NCI-H2227 treated with DMSO at 0.1 percent for 48 hours (cell line): ENCODE measurements at places on chromosomes 2 and 18.

DNA sequence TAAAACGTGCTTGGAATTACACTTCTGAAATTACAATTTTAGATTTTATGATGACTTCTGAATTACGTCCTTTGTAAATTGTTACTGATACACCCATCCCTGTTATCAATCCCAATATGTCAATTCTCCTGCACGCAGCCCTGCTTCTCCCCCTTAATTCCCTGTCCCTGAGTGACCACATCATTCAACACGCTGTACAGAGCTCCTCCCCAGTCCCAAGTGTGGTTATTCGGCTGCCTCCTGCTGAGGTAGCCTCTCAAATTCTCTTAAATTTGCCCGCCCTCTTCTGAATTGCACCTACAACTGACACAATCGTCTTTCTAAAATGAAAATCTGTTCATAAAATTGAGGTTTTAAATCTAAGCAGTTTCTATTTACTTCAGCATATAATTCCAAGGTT lies 10.1 kb downstream of the SERPINB8 start:
- DNase-seq: no peak

DNA sequence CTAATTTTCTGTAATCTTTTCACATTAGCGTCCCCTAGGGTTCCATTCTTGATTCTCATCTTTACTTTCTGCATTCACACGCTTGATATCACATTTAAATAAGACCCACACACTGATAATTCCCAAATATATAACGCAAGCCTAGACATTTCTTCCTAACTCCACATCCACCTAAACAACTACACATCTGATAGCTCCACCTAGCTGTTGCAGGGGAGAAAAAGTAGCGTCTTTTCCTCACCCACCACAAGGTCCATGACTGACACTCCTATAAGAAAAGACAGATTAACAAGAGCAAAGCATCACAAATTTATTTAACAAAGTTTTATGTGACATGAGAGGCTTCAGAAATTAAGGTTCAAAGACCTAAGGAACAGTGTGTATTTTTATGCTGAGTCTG lies 862.2 kb upstream of the DDX18 start:
- DNase-seq: no peak

- no peak for DNase-seq
Measured at GRCh38 chr2:42652086-42652485, 83.7 kb downstream of the MTA3 start.

GRCh38 chr2:42693013-42693615 lies 70.8 kb downstream of the OXER1 start:
- DNase-seq: no peak

GRCh38 chr18:12315911-12316310 lies 7.9 kb downstream of the TUBB6 start:
- DNase-seq: no peak

- peak; percentile 56 for DNase-seq
Measured at GRCh38 chr2:204483608-204484081, 61.6 kb upstream of the PARD3B start.

DNA sequence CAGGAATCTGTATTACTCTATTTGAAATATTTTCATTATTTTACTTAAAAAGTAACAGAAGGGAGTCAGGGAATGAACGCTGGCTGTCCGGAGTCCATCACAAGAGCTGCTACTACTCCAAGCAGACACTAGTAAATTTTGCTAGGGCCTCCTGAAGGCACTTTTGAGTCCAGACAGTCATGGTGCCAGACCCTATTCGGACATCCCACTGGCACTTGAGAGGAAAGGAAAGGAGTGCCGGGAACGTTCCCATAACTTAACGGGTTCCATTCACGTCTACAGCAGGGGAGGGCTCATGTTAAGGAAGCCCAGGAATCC lies 563 bp upstream of the GMCL1 start:
- DNase-seq: no peak

GRCh38 chr2:172434821-172435605 lies 7.6 kb downstream of the ITGA6 start:
- no peak for DNase-seq

DNA sequence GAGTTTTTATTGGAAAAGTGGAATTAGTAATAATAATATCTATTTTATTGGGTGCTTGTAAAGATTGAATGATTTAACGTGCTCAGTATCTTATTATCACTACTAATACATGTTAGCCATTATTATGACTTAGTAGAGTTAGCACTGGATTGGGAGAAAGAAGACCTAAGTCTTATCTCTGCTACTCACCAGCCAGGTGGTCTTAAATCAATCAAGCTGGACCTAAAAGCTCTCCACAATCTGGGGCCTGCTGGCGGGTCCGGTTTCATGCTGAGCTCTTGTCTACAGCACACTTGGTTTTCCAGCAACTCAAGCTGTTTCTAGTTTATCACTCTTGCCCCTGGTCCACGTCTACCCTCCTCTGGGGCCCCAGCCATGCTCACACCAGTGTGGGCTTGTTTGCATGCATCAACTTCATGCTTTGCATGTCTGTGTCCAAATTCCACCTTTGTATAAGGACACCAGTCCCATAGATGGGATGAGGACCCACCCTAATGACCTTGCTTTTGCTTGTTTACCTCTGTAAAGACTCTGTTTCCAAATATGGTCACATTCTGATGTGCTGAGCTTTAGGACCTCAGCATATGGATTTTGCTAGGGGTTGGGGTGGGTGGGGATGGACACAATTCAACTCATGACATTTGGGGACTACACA lies 363.1 kb downstream of the LPIN1 start:
- no peak for DNase-seq

GRCh38 chr2:179096090-179096489 lies 46.2 kb upstream of the CCDC141 start:
- no peak for DNase-seq

DNA sequence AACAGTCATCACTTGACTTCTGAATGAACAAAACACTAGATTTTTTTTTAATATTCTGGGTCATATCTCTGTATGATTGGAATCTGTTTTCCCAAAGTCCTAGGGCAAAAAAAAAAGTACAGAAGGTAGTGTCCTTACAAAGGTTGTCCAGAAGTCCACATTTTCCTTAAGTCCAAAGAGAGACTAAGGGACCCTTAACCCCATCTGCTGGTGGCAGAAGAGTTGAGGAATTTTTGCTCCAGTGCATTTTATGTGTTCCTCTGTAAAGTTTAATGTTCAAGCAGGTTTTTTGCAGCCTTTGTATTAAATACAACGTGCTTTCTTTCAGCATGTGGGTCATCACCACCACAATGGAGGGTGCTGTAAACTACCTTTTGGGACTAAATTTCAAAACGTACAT lies 215.9 kb downstream of the SP3 start:
- DNase-seq: no peak

GRCh38 chr2:70385966-70386595 lies 84.2 kb upstream of the FAM136A start:
- no peak for DNase-seq

GRCh38 chr18:22865354-22866116 lies 67.6 kb upstream of the RBBP8 start:
- DNase-seq: no peak

GRCh38 chr18:44938720-44939665 lies 258.3 kb downstream of the SETBP1 start:
- no peak for DNase-seq

GRCh38 chr2:58032016-58032763 lies 14.4 kb upstream of the VRK2 start:
- no peak for DNase-seq

DNA sequence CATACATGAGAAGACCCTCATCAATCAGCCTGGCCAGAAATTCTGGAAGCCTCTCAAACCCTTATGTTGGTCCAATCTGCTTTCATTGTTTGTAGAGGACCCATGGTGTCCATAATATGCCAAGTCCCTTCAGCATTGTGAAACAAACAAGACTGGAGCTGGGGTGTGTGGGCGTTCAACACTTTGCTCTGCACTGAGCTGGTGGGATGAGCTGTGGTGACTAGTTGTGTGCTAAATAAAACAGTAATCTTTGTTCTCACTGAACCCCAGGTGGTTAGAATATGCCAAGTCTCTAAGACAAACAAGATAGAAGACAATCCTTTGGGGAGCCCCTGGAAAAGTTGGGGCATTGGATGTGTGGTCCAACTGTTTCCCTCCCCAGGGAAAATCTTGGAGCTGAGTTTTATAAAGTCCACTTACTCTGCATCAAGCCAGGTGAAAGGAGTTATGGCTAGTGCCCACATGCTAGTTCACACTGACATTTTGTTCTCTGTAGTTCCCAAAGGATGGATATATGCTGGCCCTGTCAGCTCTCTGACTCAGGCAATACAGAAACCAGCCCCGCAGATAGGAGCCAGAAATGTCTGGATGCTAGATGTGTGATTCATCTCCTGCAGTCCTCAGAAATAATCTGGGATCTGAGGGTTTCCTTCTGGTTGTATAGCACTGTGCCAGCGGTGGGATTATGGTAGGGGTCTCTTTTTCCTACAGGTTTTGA lies 260.2 kb downstream of the TMX3 start:
- DNase-seq: no peak

DNA sequence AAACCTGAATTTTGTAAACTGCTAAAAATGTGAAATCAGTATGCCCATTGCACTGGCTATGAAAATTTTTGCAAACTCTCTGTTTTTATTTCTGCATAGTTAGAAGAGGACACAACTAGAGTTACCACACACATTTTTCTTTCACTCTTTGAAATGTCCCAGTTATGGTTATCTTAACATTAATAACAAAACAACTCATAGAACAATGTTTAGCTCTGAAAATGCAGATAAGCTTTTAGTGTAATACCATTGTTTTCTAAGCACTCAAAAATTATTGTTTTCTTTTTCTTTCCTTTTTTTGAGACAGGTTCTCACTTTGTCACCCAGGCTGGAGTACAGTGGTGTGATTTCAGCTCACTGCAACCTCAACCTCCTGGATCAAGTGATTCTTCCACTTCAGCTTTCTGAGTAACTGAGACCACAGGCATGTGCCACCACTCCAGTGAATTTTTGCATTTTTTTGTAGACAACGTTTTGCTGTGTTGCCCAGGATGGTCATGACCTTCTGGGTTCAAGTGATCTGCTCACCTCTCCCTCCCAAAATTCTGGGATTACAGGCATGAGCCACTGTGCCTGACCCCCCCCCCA lies 1204.5 kb upstream of the ZEB2 start:
- DNase-seq: no peak

GRCh38 chr2:67322353-67323001 lies 74.7 kb upstream of the ETAA1 start:
- peak; percentile 52 for DNase-seq

DNA sequence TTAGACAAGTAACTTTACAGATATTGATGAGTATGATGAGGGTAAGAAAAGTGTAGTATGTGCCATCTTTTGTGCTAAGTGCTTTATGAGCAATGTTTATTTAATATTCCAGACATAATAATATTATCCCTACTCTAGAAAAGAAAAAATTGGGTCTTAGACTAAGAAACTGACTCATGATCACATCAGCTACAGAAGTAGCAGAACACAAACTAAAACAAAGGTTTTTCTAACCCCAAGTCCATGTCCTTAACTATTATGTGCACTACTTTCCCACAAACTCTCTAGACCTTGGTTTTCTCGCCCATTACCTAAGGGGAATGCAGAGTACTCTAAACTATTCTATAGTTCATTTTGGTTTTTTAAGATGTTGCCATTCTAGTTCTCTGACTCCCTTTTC lies 64.5 kb downstream of the BAZ2B start:
- DNase-seq: no peak

DNA sequence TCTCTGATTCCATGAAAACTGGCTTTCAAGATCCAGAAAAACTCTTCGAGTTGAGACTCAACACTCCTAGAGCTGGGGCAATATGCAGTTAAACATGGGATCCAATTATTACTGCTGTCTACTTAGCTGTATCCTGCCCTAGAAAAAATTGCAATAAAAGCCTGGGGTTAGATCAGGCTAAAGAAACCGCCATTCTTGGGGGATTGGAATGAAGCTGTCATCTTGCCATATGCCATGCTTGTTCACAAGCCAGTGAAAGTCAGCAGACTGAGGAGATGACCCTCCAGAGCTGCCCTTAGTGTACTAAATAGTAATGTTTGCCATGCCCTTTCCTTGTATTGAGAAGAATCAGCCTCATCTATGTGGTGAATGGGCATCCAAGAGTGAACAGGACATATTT lies 30.9 kb upstream of the CYP26B1 start:
- DNase-seq: no peak

DNA sequence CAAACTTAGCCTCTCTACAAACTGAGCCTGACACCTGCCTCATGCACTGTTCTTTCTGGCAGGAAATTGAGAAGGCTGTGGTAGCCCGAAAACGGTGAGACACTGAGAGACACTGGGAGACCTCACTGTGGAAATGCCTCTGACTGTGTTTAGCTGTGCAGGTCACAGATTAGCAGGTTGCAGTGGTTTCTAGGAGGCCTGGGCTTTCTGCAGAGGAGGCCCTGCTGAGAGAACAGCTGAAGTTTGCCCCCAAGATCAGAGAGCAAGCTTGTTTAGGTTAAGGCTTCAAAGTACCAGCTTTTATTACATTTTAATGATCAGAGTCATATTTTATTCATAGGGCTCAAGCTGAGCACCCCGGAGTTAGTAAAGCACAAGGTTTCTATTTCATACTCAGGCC lies 68.7 kb upstream of the LYPD6 start:
- DNase-seq: no peak

GRCh38 chr18:44636241-44636640 lies 44.4 kb upstream of the SETBP1 start:
- DNase-seq: no peak

DNA sequence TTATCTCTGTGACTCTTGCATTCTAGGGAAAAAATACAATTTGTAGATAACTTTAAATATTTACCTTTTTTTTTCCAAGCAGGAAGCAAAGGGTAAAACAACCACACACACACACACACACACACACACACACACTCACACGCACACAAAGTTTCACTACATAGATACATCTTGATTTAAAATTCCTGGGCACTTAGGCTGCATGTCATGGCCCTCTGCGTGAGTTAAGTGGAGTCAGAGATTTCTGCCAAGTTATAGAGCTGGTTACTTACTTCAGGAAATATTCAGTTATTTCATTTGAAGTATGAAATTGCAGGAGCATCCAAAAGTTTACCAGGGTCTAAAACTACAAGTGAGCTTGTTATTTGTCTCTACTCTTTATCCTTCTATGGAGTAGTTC lies 612.0 kb downstream of the IRS1 start:
- DNase-seq: no peak

DNA sequence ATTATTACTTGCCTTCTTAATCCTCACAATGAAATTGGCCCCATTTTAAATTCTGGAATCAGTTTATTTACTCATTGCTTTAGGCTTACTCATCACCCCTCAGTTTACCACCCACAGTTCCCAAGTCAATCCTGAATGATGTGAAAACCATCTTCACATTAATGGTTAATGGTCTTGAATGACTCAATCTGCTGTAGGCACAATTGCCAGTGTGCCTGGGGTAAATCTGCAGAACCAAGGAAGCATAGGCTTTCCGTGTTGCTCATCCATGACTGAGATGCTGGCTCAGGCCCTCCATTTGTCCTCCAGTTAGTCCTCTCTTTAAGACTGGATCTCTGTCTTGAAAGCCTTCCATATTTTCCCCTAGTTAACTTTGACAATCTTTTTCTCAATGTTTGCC lies 164.5 kb downstream of the PMAIP1 start:
- no peak for DNase-seq

DNA sequence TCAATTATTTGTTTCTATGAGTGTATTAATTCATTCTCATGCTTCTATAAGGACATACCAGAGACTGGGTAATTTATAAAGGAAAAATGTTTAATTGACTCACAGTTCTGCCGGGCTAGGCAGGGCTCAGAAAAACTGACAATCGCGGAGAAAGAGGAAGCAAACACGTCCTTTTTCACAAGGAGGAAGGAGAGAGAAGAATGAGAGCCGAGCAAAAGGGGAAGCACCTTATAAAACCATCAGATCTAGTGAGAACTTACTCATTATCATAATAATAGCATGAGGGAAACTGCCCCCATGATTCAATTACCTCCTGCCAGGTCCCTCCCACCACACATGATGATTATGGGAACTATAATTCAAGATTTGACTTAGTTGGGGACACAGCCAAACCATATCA lies 294.0 kb downstream of the DSC3 start:
- no peak for DNase-seq
